BJ (cell line): ENCODE measurements at places on chromosomes 2 and 18.

DNA sequence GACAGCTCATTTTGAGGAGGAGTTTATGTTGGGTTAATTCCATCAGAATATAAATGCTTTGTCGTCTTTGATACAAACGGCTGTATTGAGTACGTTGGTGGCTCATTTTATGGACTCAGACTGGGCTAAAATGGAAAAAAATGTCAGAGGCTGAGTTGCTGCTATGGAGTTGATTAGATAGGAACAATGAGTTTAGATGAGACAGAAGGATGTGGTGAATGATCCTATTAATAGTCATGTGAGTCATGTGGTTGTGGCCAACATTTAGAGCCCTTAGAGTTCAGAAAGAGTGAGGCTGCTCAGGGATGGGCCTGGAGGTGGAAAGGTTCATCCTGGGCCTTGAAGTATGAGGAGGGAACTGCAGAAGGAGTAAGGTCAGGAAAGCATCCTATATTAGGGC is 434.2 kb downstream of the MEIS1 start:
- peak; percentile 55 for DNase-seq

- DNase-seq, result no peak
Measured at GRCh38 chr2:241814643-241815476, 5.9 kb downstream of the NEU4 start.

DNA sequence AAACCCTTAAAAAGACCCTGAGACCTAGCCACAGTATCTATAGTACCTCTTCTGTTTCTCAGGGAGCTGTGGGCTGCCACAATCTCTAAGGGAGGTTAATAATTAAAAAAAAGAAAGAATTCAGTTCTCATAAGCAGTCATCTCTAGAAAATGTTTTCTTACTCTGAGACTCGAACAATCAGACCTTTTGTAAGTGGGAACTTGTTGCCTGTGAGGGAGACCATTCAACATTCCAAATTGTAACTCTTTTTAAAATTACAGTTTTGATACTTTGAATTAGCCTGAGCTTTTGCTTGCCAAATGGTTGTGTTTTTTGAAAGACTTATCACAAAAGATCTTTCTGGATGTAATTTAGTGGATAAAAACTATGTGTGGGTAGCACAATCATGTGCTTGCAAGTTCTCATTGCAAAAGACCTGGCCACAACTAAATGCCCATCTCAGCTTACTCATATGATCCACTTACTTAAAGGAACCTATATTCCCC is 33.3 kb downstream of the IL1R2 start:
- no peak for DNase-seq

- no peak for DNase-seq
Measured at GRCh38 chr2:172813314-172813888, 77.8 kb downstream of the RAPGEF4 start.

- no peak for DNase-seq
Measured at GRCh38 chr18:12595571-12596255, 62.2 kb downstream of the SPIRE1 start.

DNA sequence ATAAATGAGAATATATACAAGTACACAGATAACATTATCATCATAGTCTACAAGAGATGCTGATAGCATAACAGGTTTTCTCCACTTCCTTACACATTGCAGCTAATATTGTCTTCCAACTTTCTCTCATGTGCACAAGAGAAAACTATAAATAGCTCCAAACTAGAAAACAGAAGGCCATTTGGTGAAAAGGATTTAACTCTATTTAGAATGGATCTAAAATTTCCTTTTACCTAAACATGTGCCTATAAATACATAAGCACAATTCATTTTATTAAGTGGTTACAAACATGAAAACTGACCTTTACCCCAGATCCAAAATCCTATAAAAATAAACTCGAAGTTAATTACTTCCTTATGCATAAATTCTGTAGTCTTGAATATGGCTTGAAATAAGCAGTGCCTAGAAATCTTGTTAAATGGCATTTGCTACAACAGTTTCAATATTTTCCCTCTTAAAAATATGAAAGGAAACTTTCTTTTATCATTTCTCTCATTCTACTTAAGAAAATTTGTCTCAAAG is 41.6 kb downstream of the SLC25A12 start:
- no peak for DNase-seq

GRCh38 chr18:4157352-4157751 is 297.8 kb downstream of the DLGAP1 start:
- DNase-seq, result no peak
